ENCODE measurements at places on chromosomes 1 and 21. TPM values are rescaled to one million over a fixed set of nuclear protein-coding genes. Genes with fewer than 3 reads are reported as not detected.

The NBL1 gene
- 55.7 TPM for total RNA-seq

The TOE1 gene
- total RNA-seq: 26.3 TPM

The EPHB2 gene
- total RNA-seq: not detected

The GPN2 gene
- 43.1 TPM for total RNA-seq

The RGS13 gene
- total RNA-seq: not detected

The PGLYRP4 gene
- not detected for total RNA-seq

The DIRAS3 gene
- total RNA-seq: 0.21 TPM
